ENCODE measurements at places on chromosomes 7 and 10. TPM values are rescaled to one million over a fixed set of nuclear protein-coding genes. Genes with fewer than 3 reads are reported as not detected.

CTAGE8 gene
- total RNA-seq = 0.13 TPM

ZNF746 gene
- 20.6 TPM for total RNA-seq

GRCh38 chr10:60778971-60779796, 906 bp downstream of the CDK1 start:
- H3K27me3 ChIP-seq = no peaks in the 10 kb centered on the region
- H3K4me1 ChIP-seq = peaks cover 42% of the 10 kb centered on the region
- H3K36me3 ChIP-seq = no peaks in the 10 kb centered on the region
- H3K27ac ChIP-seq = peak overlapping the region; percentile 19
- H3K4me3 ChIP-seq = peak overlapping the region; percentile 79

- no peaks in the 10 kb centered on the region for H3K4me1 ChIP-seq
- H3K27ac ChIP-seq = no peak within 1 kb of the TSS
- DNase-seq = peak; percentile 33
- H3K36me3 ChIP-seq = no peaks in the 10 kb centered on the region
- peak within 1 kb of the TSS; percentile 53 for H3K4me3 ChIP-seq
- peaks cover 94% of the 10 kb centered on the region for H3K27me3 ChIP-seq
Observed at GRCh38 chr7:20786779-20787659, at the start of gene SP8. SP8 (minus strand) TSS chr7:20786886; CDS start chr7:20786798, 88 bp downstream.

DNA sequence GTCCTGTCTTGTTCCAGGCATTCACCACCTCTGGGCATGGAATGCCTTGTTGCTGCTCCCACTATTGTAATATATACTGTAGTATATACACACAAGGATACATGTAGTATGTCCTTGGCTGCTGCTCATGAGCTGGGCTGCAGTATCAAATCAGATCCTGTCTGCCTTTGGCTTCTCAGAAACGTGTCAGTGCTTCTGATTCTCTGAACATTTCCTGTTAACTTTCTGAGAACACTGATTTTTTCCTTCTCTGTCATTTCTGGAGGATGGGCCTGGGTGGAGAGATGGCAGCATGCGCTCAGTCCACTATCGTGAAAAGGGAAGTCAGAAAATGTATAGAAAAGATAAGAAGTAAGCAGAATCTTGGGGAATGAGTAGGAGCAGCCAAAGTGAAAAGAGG, 12.2 kb downstream of the SFTPA2 start:
- no peaks in the 10 kb centered on the region for H3K36me3 ChIP-seq
- H3K4me1 ChIP-seq = no peaks in the 10 kb centered on the region
- H3K27me3 ChIP-seq = peaks cover 18% of the 10 kb centered on the region
- no peak overlapping the region for H3K27ac ChIP-seq
- no peak for DNase-seq
- H3K4me3 ChIP-seq = no peak overlapping the region

DNA sequence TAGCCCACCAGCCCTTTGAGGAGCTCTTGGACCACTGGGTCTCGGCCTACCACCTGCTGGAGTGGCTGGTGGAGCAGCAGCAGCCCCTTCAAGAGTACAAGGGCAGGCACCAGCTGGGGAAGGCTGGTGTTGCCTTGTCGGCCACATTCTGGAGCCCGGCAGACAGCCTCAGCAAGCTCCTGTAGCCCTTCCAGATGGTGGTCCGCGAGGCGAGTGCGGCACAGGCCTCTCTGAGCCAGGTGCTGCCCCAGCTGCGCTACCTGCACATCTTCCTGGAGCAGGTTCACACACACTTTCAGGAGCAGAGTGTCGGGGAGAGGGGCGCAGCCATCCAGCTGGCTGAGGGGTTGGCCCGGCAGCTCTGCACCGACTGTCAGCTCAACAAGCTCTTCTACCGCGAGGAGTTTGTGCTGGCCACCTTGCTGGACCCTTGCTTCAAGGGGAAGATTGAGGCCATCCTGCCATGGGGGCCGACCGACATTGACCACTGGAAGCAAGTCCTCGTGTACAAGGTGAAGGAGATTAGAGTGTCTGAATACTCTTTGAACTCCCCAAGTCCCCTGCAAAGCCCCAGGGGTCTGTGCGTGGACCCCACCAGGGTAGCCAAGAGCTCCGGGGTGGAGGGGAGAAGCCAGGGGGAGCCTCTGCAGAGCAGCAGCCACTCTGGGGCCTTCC, 7.0 kb upstream of the ACTR3C start:
- peaks cover 2% of the 10 kb centered on the region for H3K27me3 ChIP-seq
- no peak overlapping the region for H3K4me3 ChIP-seq
- DNase-seq = no peak

DNA sequence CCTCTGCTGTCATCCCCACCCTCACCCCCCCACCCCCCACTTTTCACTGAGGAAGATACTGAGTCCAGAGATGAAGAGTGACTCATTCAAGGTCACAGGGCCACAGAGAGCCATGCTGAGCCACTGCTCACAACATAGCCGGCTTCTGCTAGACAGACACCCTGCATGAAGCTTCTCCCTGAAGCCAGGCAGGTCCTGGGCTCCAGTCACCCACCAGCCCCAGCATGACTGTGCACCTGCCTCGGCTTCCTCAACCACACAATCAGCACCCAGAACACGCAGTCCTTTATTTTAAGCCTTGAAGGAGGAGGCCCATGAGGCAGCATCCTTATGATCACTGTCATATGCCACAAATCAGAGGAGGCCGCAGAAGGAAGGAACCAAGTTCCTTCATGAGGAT, 19.2 kb upstream of the PRKAG2 start:
- H3K36me3 ChIP-seq = no peaks in the 10 kb centered on the region
- no peaks in the 10 kb centered on the region for H3K4me1 ChIP-seq
- H3K27me3 ChIP-seq = peaks cover 37% of the 10 kb centered on the region
- no peak overlapping the region for H3K27ac ChIP-seq
- no peak for DNase-seq
- H3K4me3 ChIP-seq = no peak overlapping the region

- H3K27me3 ChIP-seq = no peaks in the 10 kb centered on the region
- no peaks in the 10 kb centered on the region for H3K36me3 ChIP-seq
- H3K4me1 ChIP-seq = peaks cover 11% of the 10 kb centered on the region
- no peak overlapping the region for H3K4me3 ChIP-seq
Observed at GRCh38 chr10:118234683-118235082, 107.4 kb downstream of the FAM204A start.

TMEM178B gene
- total RNA-seq = 0.25 TPM

- H3K27me3 ChIP-seq = peaks cover 50% of the 10 kb centered on the region
- no peak for DNase-seq
- no peaks in the 10 kb centered on the region for H3K36me3 ChIP-seq
- H3K27ac ChIP-seq = no peak overlapping the region
- no peak overlapping the region for H3K4me3 ChIP-seq
Observed at GRCh38 chr10:114920459-114920858, 17.5 kb upstream of the TRUB1 start.

GRCh38 chr7:47504551-47505311, 77.2 kb downstream of the TNS3 start:
- no peak for DNase-seq
- H3K4me3 ChIP-seq = no peak overlapping the region
- H3K27ac ChIP-seq = no peak overlapping the region
- H3K4me1 ChIP-seq = peaks cover 20% of the 10 kb centered on the region

DNA sequence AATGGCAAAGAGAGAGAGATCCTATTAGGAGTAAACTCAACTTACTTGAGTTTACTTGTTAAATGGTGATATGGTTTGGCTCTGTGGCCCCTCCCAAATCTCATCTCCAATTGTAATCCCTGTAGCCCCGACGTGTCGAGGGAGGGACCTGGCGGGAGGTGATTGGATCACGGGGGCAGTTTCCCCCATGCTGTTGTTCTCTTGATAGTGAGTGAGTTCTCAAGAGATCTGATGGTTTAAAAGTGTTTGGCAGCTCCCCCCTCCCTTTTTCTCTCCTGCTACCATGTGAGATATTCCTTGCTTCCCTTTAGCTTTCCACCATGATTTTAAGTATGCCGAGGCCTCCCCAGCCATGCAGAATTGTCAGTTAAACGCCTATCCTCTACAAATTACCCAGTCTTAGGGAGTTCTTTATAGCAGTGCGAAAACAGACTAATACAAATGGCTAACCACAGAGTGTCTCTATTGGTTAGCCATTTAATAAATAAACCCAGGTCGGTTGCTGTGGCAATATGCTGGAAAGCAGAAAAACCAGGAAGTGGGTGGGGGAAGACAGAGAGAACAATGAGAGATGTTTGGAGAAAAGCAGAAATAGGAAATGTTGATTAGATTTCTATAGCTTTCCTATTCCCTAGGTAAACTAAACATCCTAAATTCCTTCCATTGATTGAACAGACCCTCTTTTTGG, 3.0 kb upstream of the STMP1 start:
- H3K27me3 ChIP-seq = no peaks in the 10 kb centered on the region
- DNase-seq = no peak
- H3K36me3 ChIP-seq = no peaks in the 10 kb centered on the region
- H3K4me1 ChIP-seq = peaks cover 9% of the 10 kb centered on the region
- H3K4me3 ChIP-seq = no peak overlapping the region

CPVL gene
- not detected for total RNA-seq

- no peak for DNase-seq
- H3K27me3 ChIP-seq = no peaks in the 10 kb centered on the region
- H3K4me1 ChIP-seq = no peaks in the 10 kb centered on the region
- no peak overlapping the region for H3K4me3 ChIP-seq
Observed at GRCh38 chr7:80047032-80047431, 87.6 kb upstream of the GNAI1 start.

- H3K4me3 ChIP-seq = no peak overlapping the region
- peak; percentile 21 for DNase-seq
- no peaks in the 10 kb centered on the region for H3K36me3 ChIP-seq
Observed at GRCh38 chr7:156651474-156651873, 10.9 kb downstream of the RNF32 start.

DNA sequence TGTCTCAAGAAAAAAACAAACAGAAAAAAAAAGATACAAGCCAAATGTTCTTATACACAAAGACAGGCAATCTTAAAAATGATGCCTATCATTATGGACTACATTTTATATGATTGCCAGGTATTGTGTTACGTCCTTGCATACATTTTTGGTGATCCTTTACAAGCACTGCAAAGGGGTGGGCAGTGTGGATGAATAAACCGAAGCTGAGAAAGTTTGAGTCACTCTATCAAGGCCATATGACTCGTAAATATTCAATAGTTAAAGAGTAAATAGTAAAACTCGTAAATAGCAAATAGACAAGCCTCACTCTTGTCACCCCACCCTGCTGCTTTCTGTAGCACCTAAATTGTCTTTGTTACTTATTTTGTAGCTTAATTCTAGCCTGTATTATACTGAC, 326.2 kb downstream of the FRMD4A start:
- peaks cover 15% of the 10 kb centered on the region for H3K4me1 ChIP-seq
- H3K36me3 ChIP-seq = no peaks in the 10 kb centered on the region
- no peak overlapping the region for H3K27ac ChIP-seq
- H3K27me3 ChIP-seq = no peaks in the 10 kb centered on the region
- peak; percentile 59 for DNase-seq
- no peak overlapping the region for H3K4me3 ChIP-seq

DNA sequence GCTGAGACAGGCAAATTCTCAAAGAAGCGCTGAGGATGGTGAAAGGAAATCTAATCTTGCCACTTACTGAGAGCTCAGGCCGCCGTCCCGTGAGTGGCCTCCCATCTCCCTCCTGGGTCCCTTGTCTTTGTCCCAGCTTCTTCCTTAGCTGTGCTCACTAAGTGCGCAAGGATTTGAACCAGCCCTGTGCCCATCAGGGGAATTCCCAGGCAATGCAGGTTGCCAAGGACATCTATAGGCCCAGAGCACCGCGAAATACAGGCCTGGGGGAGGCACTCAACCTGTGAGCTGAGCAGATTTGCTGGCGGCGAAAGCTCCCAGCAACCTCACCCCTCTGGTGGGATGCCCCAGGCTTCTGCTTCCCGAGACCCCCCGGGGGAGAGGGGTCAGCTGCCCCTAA, 64.8 kb downstream of the OAT start:
- peaks cover 5% of the 10 kb centered on the region for H3K27me3 ChIP-seq
- no peak for DNase-seq
- no peaks in the 10 kb centered on the region for H3K4me1 ChIP-seq
- H3K36me3 ChIP-seq = no peaks in the 10 kb centered on the region

CDH23 gene
- not detected for total RNA-seq
